ENCODE measurements at places on chromosomes 13 and 19.

- H3K4me1 ChIP-seq, result peaks cover 18% of the 10 kb centered on the region
- DNase-seq, result no peak
- H3K27ac ChIP-seq, result no peak overlapping the region
These were observed 393.0 kb downstream of the FOXO1 start for GRCh38 chr13:40273253-40274025.

GRCh38 chr13:103192511-103193135 is 126.4 kb upstream of the SLC10A2 start:
- DNase-seq, result no peak
- H3K4me1 ChIP-seq, result peaks cover 4% of the 10 kb centered on the region
- no peaks in the 10 kb centered on the region for H3K36me3 ChIP-seq
- no peak overlapping the region for H3K4me3 ChIP-seq
- H3K27ac ChIP-seq, result no peak overlapping the region

DNA sequence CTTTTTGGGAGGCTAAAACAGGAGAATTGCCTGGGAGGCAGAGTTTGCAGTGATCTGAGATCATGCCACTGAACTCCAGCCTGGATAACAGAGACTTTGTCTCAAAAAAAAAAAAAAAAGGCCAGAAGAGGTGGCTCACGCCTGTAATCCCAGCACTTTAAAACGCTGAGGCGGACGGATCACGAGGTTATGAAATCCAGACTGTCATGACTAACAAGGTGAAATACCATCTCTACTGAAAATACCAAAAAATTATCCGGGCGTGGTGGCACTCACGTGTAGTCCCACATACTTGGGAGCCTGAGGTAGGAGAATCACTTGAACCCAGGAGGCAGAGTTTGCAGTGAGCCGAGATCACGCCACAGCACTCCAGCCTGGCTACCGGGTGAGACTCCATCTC is 39.9 kb downstream of the ZNF611 start:
- no peak overlapping the region for H3K4me3 ChIP-seq
- peaks cover 23% of the 10 kb centered on the region for H3K4me1 ChIP-seq
- peaks cover 2% of the 10 kb centered on the region for H3K36me3 ChIP-seq
- no peaks in the 10 kb centered on the region for H3K27me3 ChIP-seq
- peak overlapping the region; percentile 100 for H3K27ac ChIP-seq

DNA sequence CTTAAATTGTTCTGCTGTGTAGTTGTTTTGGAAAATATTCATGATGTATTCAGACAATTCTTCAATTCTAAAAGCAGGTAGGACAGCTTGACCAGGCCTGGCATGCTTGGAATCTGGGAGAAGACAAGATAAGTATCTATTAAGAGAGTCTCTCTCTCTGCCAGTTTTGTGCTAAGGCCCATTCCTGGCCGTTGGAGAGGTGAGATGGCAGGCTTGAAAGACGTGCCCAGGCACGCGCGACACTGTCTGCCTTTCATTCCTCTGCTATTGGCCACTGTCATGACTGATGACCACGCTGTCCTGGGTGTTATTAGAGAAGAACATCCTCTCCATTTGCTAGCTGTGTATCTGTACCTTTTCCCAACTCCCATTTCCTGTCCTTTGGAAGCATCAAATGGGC is 90.3 kb downstream of the LHFPL6 start:
- no peak overlapping the region for H3K4me3 ChIP-seq
- H3K4me1 ChIP-seq, result peaks cover 5% of the 10 kb centered on the region
- DNase-seq, result peak; percentile 82

GRCh38 chr19:43562698-43563241 is 12.6 kb downstream of the XRCC1 start:
- no peak overlapping the region for H3K27ac ChIP-seq
- DNase-seq, result peak; percentile 54
- no peaks in the 10 kb centered on the region for H3K27me3 ChIP-seq
- H3K4me1 ChIP-seq, result no peaks in the 10 kb centered on the region
- H3K4me3 ChIP-seq, result no peak overlapping the region

- no peak for DNase-seq
- H3K4me3 ChIP-seq, result peak overlapping the region; percentile 22
- peaks cover 3% of the 10 kb centered on the region for H3K4me1 ChIP-seq
- H3K27ac ChIP-seq, result no peak overlapping the region
- H3K36me3 ChIP-seq, result no peaks in the 10 kb centered on the region
These were observed 535 bp downstream of the COL5A3 start for GRCh38 chr19:10009714-10010224.

GRCh38 chr13:95557013-95557412 is 4.5 kb downstream of the CLDN10 start:
- no peaks in the 10 kb centered on the region for H3K36me3 ChIP-seq
- no peak overlapping the region for H3K4me3 ChIP-seq
- H3K4me1 ChIP-seq, result peaks cover 10% of the 10 kb centered on the region
- no peak for DNase-seq
- no peak overlapping the region for H3K27ac ChIP-seq

GRCh38 chr19:46926170-46927071 is 65.6 kb downstream of the ARHGAP35 start:
- peaks cover 7% of the 10 kb centered on the region for H3K4me1 ChIP-seq
- H3K36me3 ChIP-seq, result peaks cover 5% of the 10 kb centered on the region
- H3K4me3 ChIP-seq, result no peak overlapping the region

DNA sequence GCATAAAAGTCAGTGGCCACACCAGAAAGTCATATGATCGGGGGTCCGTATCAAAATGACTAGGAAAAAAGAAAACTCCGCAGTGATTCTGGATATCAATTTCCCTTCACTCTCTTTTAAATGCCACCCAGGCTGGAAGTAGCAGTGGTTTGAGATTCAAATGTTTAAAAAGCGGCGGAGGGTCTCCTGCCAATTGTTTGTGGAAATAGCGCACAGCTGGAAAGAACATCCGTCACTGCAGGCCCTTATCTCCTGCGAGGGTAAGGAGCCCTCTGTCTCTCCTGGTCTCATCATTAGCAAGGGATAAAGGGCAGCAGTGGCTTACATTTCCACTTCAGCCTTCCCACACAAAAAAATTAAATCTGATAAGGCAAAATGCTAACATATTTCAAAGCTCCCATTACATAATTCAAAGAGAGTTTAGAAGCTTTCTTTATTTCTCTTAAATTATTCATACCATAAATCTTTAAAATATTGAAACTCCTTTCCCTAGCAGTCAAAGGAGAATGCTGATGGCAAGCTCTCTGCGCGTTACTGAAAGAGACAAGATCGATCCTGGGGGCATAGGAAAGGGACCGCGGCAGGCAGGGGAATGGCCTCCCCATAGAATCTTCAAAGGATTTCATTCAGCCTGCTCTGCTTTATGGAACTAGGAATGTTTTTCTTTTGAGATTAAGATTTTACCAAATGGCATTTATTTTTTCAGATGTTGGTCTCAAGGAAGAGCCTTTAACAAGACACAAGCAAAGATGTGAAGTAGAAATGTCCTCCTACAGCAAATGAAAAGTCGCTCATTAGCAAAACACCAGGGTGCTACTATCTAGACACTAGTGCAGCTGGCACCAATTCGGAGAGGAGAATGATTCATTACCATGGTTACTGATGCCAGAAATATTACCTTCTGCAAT is 35.0 kb downstream of the AMER2 start:
- H3K4me1 ChIP-seq, result no peaks in the 10 kb centered on the region
- no peak for DNase-seq
- H3K27ac ChIP-seq, result no peak overlapping the region

DNA sequence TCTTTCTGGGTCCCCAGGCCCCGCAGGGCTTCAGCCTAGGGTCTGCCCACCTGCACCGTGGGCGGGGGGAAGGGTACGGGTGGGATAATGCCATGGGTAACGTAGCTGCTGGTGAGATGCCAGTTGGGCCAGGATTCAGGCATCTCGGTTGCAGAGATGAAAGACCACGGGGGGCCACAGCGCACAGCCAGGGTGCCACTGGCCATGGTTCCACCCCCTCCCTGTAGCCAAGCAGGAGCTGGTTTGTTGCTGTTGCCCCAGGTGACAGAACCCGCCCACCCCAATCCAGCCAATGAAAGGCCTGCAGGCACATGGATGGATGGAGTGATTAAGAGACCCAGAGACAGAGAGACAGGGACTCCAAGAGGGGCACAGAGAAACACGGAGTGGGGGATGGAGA is 1.0 kb upstream of the CGB7 start:
- peaks cover 2% of the 10 kb centered on the region for H3K36me3 ChIP-seq
- peaks cover 5% of the 10 kb centered on the region for H3K27me3 ChIP-seq
- H3K4me3 ChIP-seq, result no peak overlapping the region
- no peak overlapping the region for H3K27ac ChIP-seq
- peaks cover 17% of the 10 kb centered on the region for H3K4me1 ChIP-seq

DNA sequence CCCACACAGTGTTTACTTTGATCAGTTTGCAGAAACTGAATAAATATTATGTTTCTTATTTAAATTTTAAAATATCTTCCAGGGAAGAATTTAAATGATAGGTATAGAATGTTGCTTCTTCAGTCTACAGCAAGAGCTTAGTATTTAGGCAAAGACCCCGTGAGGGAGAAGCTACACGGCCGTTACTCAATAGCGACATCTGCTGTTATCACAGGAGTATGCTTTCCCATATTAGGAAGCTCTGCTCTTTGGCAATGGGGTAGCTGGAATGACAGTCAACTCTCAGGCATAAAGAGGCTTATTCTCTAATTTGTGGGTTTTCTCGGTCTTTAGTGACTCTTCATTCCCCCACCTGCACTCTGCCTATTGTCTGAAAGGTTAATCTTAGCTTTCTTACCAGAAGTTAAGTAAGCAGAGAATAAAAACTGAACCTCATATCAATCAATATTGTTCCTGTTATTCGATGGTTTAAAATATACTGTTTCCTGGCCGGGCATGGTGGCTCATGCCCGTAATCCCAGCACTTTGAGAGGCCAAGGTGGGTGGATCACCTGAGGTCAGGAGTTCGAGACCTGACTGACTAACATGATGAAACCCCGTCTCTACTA is 13.2 kb upstream of the LHFPL6 start:
- no peaks in the 10 kb centered on the region for H3K4me1 ChIP-seq
- H3K36me3 ChIP-seq, result no peaks in the 10 kb centered on the region
- no peak overlapping the region for H3K27ac ChIP-seq
- H3K27me3 ChIP-seq, result no peaks in the 10 kb centered on the region
- DNase-seq, result peak; percentile 41

- no peak overlapping the region for H3K27ac ChIP-seq
- H3K36me3 ChIP-seq, result no peaks in the 10 kb centered on the region
- H3K27me3 ChIP-seq, result peaks cover 21% of the 10 kb centered on the region
- no peak for DNase-seq
These were observed 2.0 kb downstream of the RGS9BP start for GRCh38 chr19:32677657-32678056.

DNA sequence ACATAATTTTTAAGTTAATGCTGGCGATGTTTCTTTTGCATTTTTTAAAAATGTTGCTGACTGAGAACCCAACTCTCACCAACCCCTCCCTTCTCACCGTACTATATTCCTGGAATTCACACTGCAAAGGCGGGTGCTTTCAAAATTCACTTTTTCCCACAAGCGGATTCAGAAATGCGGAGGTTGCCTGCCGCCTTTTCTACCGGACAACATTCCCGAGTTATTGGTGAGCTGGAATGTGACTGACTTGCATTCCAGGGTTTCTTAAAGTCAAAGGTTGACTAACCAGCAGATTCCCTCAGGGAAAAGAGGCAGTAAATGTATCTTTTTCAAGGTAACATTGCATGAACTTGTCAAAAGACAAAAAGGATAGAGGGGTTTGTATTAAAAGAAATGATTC is 113.3 kb downstream of the RAB20 start:
- peak; percentile 96 for DNase-seq
- H3K4me3 ChIP-seq, result no peak overlapping the region
- peaks cover 53% of the 10 kb centered on the region for H3K36me3 ChIP-seq
- H3K4me1 ChIP-seq, result peaks cover 31% of the 10 kb centered on the region

- H3K36me3 ChIP-seq, result peaks cover 24% of the 10 kb centered on the region
- DNase-seq, result no peak
- no peaks in the 10 kb centered on the region for H3K4me1 ChIP-seq
- no peak overlapping the region for H3K27ac ChIP-seq
- no peaks in the 10 kb centered on the region for H3K27me3 ChIP-seq
These were observed 61.9 kb downstream of the DPF1 start for GRCh38 chr19:38162094-38162493.

DNA sequence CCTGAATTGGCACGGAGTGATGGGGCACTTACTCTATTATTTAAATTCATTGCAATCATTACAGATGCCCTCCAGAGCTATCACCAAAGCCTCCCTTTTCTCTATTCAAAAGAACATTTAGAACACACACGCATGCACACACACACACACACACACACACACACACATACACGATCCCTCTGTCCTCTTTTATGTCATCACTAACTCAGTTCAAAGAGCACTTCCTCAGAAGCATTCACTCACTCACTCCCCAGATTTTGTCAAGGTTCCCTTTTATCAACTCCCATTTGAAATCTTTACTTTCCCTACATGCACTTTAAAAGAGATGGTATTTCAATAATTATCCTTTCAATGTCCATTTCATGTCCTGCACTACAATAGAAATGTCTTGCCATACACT is 22.4 kb upstream of the IGFL4 start:
- H3K36me3 ChIP-seq, result no peaks in the 10 kb centered on the region
- no peak overlapping the region for H3K27ac ChIP-seq
- no peaks in the 10 kb centered on the region for H3K27me3 ChIP-seq
- no peak overlapping the region for H3K4me3 ChIP-seq
- no peaks in the 10 kb centered on the region for H3K4me1 ChIP-seq

- no peaks in the 10 kb centered on the region for H3K36me3 ChIP-seq
- peaks cover 5% of the 10 kb centered on the region for H3K4me1 ChIP-seq
- H3K4me3 ChIP-seq, result no peak overlapping the region
- DNase-seq, result no peak
- no peak overlapping the region for H3K27ac ChIP-seq
These were observed 52.2 kb downstream of the ATP11A start for GRCh38 chr13:112741835-112742570.

- DNase-seq, result no peak
- no peaks in the 10 kb centered on the region for H3K36me3 ChIP-seq
- H3K27ac ChIP-seq, result no peak overlapping the region
- H3K27me3 ChIP-seq, result no peaks in the 10 kb centered on the region
These were observed 423.1 kb downstream of the FGF14 start for GRCh38 chr13:101978552-101979315.

DNA sequence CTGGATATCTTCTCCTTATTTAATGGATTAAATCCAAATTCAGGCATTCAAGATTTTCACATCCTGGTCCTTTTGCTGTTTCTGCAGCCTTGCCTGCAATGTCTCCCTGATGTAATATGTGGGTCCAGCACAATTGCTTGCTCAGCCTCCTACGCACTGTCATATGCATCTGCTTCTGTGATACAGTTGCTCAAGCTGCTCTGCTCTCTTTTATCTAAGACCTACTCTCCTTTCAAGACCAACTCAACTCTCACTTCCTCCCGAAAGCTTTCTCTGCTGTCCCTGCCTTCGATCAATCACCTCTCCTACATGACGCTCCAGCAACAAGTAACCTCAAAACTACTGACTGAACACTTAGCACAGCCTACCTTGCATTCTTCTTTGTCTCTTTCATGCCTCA is 138.2 kb downstream of the DCLK1 start:
- DNase-seq, result peak; percentile 67
- no peak overlapping the region for H3K27ac ChIP-seq
- no peaks in the 10 kb centered on the region for H3K36me3 ChIP-seq
- no peak overlapping the region for H3K4me3 ChIP-seq
- H3K4me1 ChIP-seq, result no peaks in the 10 kb centered on the region

Measured in trophoblast cell (in vitro differentiated cells and primary cell).